Anterior cingulate cortex (tissue), 58 donors: ENCODE measurements at places on chromosomes 1 and 21.

DNA sequence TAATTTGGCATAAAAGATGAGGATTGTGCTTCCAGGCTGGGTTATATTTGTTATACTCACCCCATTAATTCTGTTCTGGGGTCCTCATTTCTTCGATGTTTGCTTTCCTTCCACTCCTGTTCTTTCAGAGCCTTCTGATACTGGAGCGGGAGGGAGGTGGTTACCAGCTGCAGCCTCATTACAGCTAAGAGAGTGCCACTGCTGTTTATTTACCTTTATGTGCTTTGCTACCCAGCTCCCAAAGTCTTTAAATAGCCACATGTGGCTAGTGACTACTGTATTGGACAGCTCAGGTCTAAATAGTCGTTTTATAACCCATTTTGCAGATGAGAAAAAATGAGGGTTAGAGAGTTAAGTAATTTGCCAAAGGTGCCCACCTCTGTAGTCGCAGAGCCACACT is 25.1 kb downstream of the PLEKHM2 start:
- DNase-seq, result no peak

DNA sequence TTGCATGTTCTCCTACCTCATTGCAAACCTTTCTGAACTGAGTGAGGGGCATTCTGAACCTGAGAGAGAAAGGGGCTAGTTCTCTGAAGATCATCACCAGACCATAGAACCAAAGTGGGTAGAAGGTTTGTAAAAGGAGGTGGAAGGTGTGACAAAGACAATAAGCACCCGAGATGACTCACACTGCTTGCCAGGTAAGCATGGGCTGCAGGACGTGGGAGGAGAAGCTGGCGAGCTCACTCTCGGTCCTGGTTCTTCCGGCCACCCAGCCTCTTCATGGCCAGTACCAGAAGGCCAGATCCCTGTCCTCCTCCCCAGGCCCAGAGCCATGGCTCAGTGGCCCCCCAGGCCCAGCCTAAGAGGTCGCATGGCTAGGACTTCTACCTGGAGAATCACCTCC is 128.3 kb downstream of the TMEM53 start:
- DNase-seq, result no peak

DNA sequence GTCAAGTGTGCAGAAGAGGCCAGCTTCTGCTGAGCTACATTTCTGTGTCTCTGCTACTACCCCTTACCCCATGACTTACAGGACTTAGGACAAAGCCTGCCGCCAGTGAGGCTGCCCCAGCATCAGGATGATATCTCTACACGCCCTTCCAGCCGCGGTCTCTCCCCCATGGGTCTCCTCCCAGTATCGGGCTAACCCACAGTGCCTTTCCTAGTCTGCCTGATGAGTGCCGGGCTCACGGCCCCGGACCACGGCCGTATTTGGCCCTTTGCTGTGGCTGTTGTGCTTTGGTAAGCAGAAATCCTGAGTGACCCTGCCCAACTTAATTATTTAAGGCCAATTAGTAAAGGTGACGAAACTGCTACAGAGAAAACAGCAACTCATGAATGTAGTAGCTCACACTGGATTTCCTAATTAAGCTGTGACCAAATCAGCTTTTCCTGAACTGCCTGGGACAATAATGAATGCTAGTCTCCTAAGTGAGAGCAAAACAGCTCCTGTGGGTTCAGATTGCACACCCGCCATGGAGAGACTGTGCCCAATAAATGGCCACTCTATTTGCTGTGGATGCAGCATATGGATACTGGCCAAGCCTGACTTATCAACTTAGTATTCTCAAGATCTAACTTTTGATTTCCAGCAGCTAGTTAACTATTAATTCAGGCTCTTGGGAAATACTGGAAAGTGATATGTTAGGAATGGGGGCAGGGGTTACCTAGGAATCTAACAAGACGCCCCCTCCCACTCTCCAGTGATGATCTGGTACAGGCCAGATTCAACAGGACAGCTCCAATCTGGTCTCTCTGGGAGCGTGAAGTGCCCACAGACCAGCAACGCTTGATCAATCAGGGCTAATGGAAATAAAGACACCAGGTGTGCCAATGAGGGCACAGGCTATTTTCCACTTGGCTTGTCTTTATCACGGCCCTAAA is 123.3 kb upstream of the IFFO2 start:
- DNase-seq, result no peak

- no peak for DNase-seq
Observed at GRCh38 chr1:158045639-158046038, 52.2 kb downstream of the KIRREL1 start.

- no peak for DNase-seq
Observed at GRCh38 chr1:165235777-165236291, 120.7 kb downstream of the LMX1A start.

DNA sequence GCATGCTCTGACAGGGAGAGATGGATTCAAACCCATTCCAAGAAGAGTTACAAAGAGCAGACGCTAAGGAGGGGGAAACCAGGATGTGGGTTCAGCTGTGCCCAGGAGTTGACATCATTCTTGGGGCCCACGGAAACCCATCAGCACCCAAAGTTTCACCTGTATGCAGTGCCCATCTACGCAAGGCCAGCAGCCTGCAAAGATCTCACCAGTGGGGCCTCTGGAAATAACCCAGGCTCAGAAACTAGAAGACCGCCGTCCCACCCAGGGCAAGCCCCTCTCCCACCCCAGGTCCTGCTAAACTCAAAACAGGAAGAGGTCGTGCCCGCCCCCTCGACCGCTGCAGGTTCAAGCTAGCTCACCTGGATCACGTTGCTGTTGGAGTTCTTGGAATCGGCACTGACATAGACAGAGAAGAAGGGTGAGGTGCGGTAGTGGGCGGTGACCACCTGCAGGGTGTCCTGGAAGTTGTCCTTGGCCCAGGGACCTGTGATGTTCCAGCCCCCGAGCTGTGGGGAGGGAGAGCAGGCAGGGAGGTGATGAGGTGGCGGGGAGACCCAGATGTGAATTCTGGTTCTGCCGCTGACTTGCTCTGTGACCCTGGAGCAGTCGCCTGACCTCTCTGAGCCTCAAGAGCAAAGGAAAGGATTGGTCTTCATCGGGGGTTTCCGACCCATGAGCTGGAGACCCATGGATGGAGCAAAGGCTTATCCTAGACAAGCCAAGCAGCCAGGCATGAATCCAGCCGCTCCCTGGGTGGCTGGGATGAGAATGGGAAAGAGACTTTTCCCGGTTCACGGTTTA is 31.7 kb downstream of the ECE1 start:
- DNase-seq, result no peak

DNA sequence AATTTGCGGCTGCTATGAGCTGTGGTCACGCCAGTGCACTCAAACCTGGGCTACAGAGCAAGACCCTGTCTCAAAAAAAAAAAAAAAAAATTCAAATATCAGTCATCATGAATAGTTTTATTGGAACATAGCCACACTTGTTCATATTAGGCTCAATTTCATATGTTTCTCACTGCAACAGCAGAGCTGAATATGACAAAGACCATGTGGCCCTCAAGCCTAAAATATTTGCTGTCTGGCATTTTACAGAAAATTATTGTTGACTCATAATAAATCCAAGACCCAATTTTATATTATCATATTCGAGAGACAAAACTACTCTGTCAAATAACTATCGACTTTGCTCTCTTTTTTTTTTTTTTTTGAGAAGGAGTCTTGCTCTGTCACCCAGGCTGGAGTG is 11.0 kb downstream of the BECN2 start:
- DNase-seq, result no peak

DNA sequence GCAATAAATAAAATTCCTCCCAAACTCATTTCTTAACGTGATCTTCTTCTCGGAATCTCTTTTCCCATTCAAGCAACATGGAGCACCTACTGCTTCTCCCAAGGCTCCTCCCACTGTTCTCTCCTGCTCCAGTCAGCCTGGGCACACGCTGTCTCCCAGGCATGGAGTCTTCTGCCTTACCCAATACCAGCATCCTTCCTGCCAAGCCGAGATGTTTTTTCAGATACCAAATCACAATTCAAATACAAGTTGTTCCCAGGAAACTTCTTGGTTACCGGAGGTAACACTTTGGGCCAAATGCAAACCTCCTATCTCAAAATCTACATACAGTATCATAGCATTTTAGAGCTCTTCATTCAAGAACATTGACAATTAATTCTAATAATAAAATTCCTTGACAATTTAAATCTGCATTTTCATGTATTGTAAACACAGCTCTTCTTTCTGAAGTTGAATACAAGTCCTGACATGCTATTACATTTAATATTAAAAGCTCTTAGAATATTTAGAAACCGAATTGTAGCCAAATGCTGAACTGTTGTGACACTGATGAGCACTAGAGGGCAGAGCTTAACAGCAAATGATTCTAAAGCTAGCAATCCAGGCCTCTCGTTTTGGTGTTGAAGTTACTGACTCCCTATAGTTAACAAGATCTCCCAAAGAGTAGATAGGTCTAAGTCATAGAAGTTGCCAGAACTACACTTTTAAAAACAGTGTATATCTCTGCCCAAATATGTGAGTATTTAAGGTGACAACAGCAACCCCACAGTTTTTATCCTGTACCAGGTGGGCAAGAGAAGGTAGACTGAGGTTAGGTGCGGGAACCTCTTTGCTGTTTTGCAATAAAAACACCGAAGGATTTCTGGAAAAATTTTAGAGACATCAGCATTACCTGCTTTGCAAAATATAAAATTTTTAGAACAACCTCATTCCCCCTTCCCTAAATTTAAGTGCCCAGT is 52.3 kb downstream of the BCAR3 start:
- DNase-seq, result peak; percentile 20

- DNase-seq, result no peak
Observed at GRCh38 chr21:39581414-39581813, 31.3 kb upstream of the B3GALT5 start.

GRCh38 chr1:9561429-9561828 is 22.2 kb downstream of the SLC25A33 start:
- DNase-seq, result no peak

- no peak for DNase-seq
Observed at GRCh38 chr1:174786358-174786757, 213.4 kb upstream of the CACYBP start.

- no peak for DNase-seq
Observed at GRCh38 chr21:39363607-39364555, 15.0 kb upstream of the HMGN1 start.

GRCh38 chr1:201886103-201886885 is 2.4 kb upstream of the SHISA4 start:
- DNase-seq, result no peak

DNA sequence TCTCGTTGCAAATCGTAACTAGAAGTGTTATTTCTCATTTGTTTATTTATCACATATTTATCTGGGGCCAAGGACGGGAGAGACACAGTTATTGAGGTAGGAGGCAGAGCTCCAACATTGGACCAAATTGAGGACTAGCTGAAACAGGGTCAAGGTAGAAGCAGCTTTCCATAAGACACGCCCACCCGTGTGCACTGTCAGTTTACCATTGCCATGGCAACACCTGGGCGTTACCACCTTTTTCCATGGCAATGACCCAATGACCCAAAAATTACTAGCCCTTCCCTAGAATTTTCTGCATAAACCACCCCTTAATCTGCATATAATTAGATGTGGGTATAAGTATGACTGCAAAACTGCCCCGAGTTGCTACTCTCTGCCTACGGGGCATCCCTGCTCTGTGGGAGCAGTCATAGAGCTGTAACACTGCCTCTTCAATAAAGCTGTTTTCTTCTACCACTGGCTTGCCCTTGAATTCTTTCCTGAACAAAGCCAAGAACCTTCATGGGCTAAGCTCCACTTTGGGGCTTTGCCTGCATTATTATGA is 72.7 kb downstream of the FBXO2 start:
- DNase-seq, result no peak

DNA sequence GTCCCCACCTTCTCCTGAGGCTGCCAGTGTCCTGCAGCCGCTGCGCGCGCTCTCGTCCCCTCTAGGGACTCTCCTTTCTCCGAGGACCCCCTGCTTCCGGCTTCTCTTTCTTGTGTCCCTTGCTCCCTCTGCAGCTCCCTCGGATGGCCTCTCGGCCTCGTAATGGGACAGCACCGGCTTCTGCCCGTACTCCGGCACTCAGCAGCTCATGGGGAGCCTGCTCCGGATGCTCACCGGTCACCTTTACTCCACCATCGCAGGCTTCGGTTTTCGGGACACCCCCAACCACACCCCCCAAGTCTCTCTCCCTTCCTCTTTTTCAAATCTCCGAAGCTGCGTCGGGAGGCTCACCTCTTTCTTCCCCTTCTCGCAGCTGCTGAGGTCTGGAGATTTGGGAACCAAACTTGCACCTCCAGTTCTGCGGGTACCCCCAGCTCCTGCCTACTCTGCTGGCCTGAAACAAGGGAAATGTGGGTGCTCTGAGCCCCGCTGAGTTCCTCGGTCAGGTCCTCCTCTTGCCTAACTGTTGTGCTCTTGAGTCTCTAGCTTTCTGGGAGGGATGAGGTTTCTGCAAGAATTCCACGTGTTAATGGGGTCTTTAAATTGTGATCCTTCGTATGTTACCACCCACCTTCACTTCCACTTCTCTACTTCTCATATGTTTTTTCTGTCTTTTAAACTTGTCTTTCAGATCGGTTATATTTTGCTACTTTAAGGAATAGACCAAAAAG is 930 bp downstream of the CDC14A start:
- no peak for DNase-seq

- peak; percentile 63 for DNase-seq
Observed at GRCh38 chr1:109113590-109114341, at the start of gene ELAPOR1. ELAPOR1 (plus strand) TSS chr1:109114115; CDS start chr1:109114184, 69 bp downstream.

GRCh38 chr1:61053226-61053711 is 29.1 kb upstream of the NFIA start:
- no peak for DNase-seq

DNA sequence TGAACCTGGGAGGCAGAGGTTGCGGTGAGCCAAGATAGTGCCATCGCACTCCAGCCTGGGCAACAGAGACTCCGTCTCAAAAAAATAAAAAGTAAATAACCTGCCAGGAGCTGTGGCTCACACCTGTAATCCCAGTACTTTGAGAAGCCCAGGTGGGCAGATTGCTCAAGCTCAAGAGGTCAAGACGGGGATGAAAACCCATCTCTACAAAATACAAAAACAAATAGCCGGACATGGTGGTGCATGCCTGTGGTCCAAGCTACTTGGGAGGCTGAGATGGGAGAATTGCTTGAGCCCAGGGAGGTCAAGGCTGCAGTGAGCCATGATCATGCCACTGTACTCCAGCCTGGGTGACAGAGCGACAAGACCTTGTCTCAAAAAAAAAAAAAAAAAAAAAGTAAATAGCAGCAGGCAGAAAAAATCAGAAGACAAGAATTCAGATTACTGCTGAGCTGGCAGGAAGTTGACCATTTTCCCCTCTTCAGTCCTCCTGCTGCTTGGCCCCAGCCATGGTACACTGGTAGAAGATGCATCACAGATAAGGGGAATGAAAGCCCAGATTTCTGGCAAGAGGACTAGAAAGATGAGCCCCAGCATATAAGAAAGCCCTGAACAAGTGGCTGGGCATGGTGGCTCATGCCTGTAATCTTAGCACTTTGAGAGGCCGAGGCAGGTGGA is 97.6 kb downstream of the TOMM20 start:
- DNase-seq, result no peak

DNA sequence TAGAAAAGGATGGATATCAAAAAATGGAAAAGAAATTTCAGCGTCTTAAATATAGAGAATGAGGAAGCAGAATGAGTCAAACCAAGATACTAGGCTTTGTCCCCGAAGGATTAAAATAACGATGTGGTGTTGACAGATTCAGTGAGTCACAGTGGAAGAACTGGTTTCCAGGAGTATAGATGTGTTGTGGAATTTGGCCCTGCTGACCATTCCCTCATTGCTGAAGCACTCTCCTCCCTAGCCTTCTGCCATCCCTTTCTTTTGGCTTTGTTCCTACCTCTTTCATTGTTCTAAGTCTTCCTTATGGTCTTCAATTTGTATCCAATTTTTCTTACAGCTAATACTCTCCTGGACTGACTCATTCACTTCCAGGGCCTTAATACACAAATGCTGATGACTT is 23.1 kb upstream of the USP25 start:
- no peak for DNase-seq
